ENCODE measurements at places on chromosomes 13 and 19.

GRCh38 chr19:44735011-44735410 is 13.5 kb upstream of the BCL3 start:
- DNase-seq = no peak

DNA sequence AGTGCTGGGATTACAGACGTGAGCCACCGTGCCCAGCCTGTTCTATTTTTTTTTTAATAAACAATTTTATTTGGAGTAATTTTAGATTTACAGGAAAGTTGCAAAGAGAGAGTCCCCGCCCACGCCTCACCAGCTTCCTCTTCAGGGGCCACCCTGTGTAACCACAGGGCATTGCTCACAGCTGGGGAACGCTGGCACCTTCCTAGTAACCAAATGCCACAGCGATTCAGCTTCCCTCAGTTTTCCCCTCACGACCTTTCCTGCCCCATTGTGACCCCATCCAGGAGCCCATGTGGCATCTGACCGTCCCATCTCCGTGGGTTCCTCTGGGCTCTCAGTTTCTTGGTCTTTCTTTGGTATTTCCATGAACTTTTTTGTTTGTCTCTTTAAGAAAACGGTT is 83.9 kb downstream of the GNG7 start:
- DNase-seq = no peak

GRCh38 chr19:16033136-16033530 is 43.2 kb upstream of the TPM4 start:
- DNase-seq = no peak

- DNase-seq = peak; percentile 26
Observed at GRCh38 chr13:95426631-95427030, 125.4 kb upstream of the ABCC4 start.

DNA sequence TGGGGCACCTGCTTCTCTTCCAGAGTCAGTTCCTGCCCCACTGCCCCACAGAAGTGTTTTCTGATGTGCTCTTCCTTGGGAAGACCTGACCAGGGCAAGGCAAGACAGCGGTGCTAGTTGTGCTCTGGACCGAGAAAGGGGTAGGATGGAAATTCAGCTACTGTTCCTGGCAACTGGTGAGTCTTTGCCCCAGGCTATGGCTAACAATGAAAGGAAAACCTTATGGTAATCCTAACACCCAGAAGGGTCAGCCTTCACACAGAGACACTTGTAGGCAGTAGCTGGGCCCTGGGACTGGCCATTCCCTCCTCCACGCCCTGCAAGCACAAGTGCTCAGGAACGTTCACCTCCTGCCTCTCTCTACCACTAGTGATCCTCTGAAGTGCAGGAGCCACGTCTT is 9.6 kb upstream of the CYSLTR2 start:
- DNase-seq = peak; percentile 28

GRCh38 chr13:27353708-27354107 is 70.7 kb upstream of the GTF3A start:
- no peak for DNase-seq

Measured in BE2C (cell line).